Mammary epithelial cell (primary cell): ENCODE measurements at places on chromosomes 13 and 19. TPM values are rescaled to one million over a fixed set of nuclear protein-coding genes. Genes with fewer than 3 reads are reported as not detected.

Gene DIAPH3
- 9.7 TPM for polyA plus RNA-seq

Gene LILRB2
- not detected for polyA plus RNA-seq

Gene SLITRK5
- polyA plus RNA-seq = not detected

Gene RNF6
- 22.7 TPM for polyA plus RNA-seq

Gene ZNF808
- polyA plus RNA-seq = 4.6 TPM

Gene SPIB
- polyA plus RNA-seq = 0.06 TPM

Gene MBD3L2
- not detected for polyA plus RNA-seq

Gene ZNF8
- polyA plus RNA-seq = 2.4 TPM

Gene CADM4
- polyA plus RNA-seq = 4.5 TPM

Gene PROZ
- not detected for polyA plus RNA-seq

Gene KLF1
- polyA plus RNA-seq = 0.07 TPM

Gene PEPD
- polyA plus RNA-seq = 39.2 TPM

Gene ATP4B
- not detected for polyA plus RNA-seq

Gene KLK14
- 0.65 TPM for polyA plus RNA-seq

Gene OR7A5
- polyA plus RNA-seq = 0.24 TPM

Gene PRR19
- polyA plus RNA-seq = 2.2 TPM

Gene CD33
- polyA plus RNA-seq = 0.03 TPM

Gene HSD17B14
- polyA plus RNA-seq = 0.29 TPM

Gene ALG5
- 29.4 TPM for polyA plus RNA-seq

Gene RASAL3
- not detected for polyA plus RNA-seq

Gene CALM3
- polyA plus RNA-seq = 426 TPM

Gene ZNF560
- 0.05 TPM for polyA plus RNA-seq

Gene PSPN
- polyA plus RNA-seq = 0.31 TPM

Gene S1PR5
- polyA plus RNA-seq = 4.0 TPM

Gene ATP8B3
- polyA plus RNA-seq = 5.3 TPM

Gene RFX1
- polyA plus RNA-seq = 1.2 TPM
